ENCODE measurements at places on chromosomes 4 and X. TPM values are rescaled to one million over a fixed set of nuclear protein-coding genes. Genes with fewer than 3 reads are reported as not detected.

GC gene
- not detected for total RNA-seq

HTR2C gene
- 1.7 TPM for total RNA-seq

DNA sequence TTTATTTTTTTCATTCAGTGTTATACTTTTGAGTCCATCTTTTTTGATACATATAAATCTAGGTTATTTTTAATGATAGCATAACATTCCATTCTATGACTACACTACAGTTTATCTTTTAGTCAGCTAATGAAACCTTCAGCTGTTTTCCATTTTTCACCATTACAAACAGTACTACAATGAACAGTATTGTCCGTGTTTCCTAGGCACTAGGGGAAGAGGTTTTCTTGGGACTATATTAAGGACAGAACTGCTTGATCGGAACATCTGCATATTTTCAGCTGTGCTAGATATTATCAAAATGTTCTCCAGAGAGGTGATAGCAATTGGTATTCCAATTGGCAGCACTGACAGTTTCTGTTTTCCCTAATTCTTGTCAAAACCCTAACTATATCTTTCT is 44.3 kb upstream of the HCCS start:
- DNase-seq = no peak
- no peaks in the 10 kb centered on the region for H3K27me3 ChIP-seq
- no peak overlapping the region for H3K4me3 ChIP-seq
- H3K36me3 ChIP-seq = no peaks in the 10 kb centered on the region
- no peaks in the 10 kb centered on the region for H3K4me1 ChIP-seq

LDB2 gene
- 24.3 TPM for total RNA-seq

NR3C2 gene
- 0.73 TPM for total RNA-seq

DNA sequence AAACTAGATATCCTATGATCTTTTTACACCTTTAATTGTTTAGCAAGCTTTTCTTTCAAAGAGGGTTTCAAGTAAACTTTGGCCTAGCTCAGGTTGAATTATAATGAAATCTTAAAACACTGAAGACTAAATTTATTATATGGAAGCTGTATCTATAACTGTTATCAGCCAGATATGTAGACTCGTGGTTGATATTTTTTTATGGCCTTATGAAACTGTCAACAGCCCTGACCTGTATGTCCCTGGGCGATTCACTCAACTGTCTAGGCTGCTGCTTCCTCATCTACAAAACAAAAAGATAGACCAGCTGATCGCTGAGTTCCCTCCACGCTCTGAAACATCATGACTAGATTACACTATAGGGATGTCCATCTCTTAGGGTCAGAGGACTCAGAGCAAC is 21.2 kb upstream of the PDK3 start:
- no peak overlapping the region for H3K4me3 ChIP-seq
- no peak overlapping the region for H3K27ac ChIP-seq
- no peaks in the 10 kb centered on the region for H3K36me3 ChIP-seq

DNA sequence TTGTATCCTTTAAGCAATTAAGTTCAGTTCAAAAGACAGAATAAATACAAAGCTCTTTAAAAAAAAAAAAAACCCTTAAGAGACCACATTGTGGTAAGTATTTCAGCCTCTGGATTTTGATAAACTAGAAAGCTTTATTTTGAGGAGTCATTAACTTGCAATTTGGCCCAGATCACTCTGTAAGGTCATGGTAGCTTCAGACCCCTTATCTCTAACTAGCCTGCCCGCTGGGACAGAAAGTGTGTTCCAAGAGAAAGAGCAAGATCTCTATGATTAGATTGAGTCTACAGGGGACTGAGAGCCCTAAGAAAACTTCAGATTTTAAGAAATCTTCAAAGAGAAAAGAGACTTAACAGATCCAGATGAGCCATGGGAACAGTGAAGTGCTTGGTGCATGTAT is 45.6 kb downstream of the GALNT7 start:
- peaks cover 26% of the 10 kb centered on the region for H3K4me1 ChIP-seq
- H3K27ac ChIP-seq = no peak overlapping the region
- H3K36me3 ChIP-seq = no peaks in the 10 kb centered on the region
- DNase-seq = no peak
- H3K27me3 ChIP-seq = no peaks in the 10 kb centered on the region

SMIM31 gene
- total RNA-seq = not detected
